ENCODE measurements at places on chromosomes 6 and 20.

DNA sequence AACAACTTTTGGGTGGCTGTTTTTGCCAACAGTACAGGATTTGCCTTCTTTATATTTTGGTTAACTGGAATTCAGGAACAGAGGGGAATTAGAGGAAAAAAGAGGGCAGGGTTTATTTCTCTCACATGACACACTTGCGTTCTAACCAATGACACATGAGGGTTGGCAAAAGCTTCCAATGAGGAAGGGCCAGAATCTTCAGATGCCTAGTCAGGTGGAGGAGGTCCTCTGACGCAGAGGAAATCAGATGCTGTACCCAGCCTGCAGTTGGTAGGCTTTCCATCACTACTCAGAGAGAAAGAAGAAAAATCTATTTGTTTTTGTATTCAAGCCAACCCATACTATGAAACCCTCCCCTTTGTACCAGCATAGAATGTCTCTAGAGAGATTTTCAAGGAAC is 20.8 kb downstream of the TM9SF4 start:
- no peaks in the 10 kb centered on the region for H3K27me3 ChIP-seq
- H3K4me3 ChIP-seq, result no peak overlapping the region
- H3K27ac ChIP-seq, result no peak overlapping the region
- no peaks in the 10 kb centered on the region for H3K4me1 ChIP-seq
- no peak for DNase-seq
- peaks cover 16% of the 10 kb centered on the region for H3K36me3 ChIP-seq

DNA sequence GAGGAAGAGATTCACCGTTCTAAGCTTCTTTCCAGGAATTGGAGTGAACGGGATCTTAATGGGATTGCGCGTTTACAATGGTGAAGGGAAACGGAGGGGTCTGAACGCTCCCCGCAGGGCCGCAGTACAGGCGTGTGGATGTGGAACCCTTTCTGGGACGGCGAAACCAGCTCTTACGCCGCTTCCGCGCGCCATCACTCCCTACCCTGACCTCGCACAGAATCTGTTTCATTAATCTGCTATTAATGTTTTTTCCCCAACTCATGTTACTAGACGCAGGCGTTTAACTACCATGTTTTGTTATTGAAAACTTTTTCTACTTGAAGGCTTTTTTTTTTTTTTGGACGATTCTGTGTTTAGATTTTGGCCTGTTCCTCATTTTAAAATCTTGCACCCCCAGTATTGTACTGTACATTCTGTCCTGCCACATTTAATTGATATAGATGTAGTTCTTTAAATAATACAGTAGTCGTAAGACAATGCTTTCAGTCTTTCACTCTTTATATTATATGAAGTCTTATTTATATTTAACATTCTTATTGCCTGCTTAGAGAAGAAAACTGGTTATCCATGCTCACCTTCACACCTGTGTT is 696 bp upstream of the SUPT3H start:
- H3K27ac ChIP-seq, result peak overlapping the region; percentile 91
- DNase-seq, result peak; percentile 44
- no peaks in the 10 kb centered on the region for H3K36me3 ChIP-seq
- H3K27me3 ChIP-seq, result no peaks in the 10 kb centered on the region
- H3K4me3 ChIP-seq, result peak overlapping the region; percentile 85
- peaks cover 8% of the 10 kb centered on the region for H3K4me1 ChIP-seq

- no peaks in the 10 kb centered on the region for H3K27me3 ChIP-seq
- H3K27ac ChIP-seq, result no peak overlapping the region
- no peak overlapping the region for H3K4me3 ChIP-seq
- H3K36me3 ChIP-seq, result no peaks in the 10 kb centered on the region
Measured at GRCh38 chr6:145506565-145506964, 228.8 kb downstream of the EPM2A start.

DNA sequence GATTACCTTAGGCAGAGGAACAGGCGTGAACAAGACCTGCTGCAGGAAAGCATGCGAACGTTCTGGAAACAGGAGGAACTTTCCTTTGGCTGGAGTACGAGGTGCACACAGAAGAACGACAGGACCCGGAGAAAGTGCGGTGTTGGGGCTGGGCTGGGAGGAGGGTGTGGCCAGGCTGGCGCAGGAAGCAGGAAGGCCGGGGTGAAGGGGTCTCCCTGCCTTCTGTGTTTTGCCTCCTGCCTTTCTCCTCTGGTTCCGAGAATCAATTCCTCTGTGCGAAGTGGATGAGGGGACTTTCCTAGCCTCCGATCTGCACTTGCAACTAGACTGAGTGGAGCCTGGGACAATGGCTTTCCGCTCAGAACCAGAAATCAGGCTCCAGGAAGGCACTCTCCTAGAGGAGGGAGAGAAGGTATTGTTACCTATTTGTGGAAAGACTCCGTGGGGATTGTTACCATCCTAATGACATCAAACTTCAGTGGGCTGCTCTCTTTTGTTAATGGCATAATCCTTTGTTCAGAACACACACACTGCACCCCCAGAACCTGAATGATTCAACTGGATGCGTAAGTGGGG is 22.9 kb upstream of the PLEKHG1 start:
- DNase-seq, result no peak
- H3K27ac ChIP-seq, result no peak overlapping the region
- no peaks in the 10 kb centered on the region for H3K36me3 ChIP-seq
- no peak overlapping the region for H3K4me3 ChIP-seq
- no peaks in the 10 kb centered on the region for H3K4me1 ChIP-seq
- H3K27me3 ChIP-seq, result peaks cover 5% of the 10 kb centered on the region

- H3K4me3 ChIP-seq, result no peak overlapping the region
- H3K4me1 ChIP-seq, result peaks cover 11% of the 10 kb centered on the region
- no peak for DNase-seq
- H3K36me3 ChIP-seq, result no peaks in the 10 kb centered on the region
Measured at GRCh38 chr6:143055891-143056290, 4.8 kb upstream of the AIG1 start.

- no peaks in the 10 kb centered on the region for H3K36me3 ChIP-seq
- H3K4me1 ChIP-seq, result peaks cover 33% of the 10 kb centered on the region
- H3K27me3 ChIP-seq, result no peaks in the 10 kb centered on the region
- no peak overlapping the region for H3K4me3 ChIP-seq
- no peak overlapping the region for H3K27ac ChIP-seq
Measured at GRCh38 chr6:157755032-157755745, 67.9 kb upstream of the SNX9 start.

GRCh38 chr20:34831936-34832335 is 6.5 kb upstream of the NCOA6 start:
- no peak overlapping the region for H3K4me3 ChIP-seq
- no peak for DNase-seq
- H3K27ac ChIP-seq, result no peak overlapping the region
- H3K27me3 ChIP-seq, result no peaks in the 10 kb centered on the region
- H3K4me1 ChIP-seq, result peaks cover 3% of the 10 kb centered on the region

- H3K4me3 ChIP-seq, result no peak overlapping the region
- no peak overlapping the region for H3K27ac ChIP-seq
- peaks cover 2% of the 10 kb centered on the region for H3K27me3 ChIP-seq
- H3K4me1 ChIP-seq, result peaks cover 2% of the 10 kb centered on the region
- DNase-seq, result no peak
- no peaks in the 10 kb centered on the region for H3K36me3 ChIP-seq
Measured at GRCh38 chr6:33749401-33749800, 2.7 kb upstream of the IP6K3 start.

DNA sequence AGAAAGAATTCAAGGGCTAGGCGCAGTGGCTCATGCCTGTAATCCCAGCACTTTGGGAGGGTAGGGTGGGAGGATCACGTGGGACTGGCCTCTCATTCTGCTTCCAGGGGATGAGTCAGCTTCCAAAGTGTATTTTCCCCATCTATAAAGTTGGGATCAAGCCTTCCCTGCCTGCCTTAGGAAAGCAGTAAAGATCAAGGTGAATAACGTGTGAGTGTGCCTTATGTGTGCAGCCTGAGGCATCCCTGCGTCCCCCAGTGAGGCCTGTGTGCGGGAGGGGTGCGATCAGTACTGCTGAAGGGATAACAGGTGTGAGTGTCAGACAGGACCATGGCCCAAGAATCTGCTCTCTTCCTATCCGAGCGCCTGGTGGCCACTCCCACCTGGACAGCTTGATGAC is 26.8 kb downstream of the TMEM181 start:
- no peaks in the 10 kb centered on the region for H3K4me1 ChIP-seq
- H3K4me3 ChIP-seq, result no peak overlapping the region
- DNase-seq, result no peak
- peaks cover 87% of the 10 kb centered on the region for H3K36me3 ChIP-seq

- H3K27me3 ChIP-seq, result no peaks in the 10 kb centered on the region
- no peak overlapping the region for H3K27ac ChIP-seq
- H3K4me3 ChIP-seq, result no peak overlapping the region
- H3K4me1 ChIP-seq, result no peaks in the 10 kb centered on the region
Measured at GRCh38 chr20:48984575-48985219, 61.4 kb upstream of the CSE1L start.

GRCh38 chr6:14059791-14060436 is 57.7 kb upstream of the CD83 start:
- H3K4me3 ChIP-seq, result no peak overlapping the region
- DNase-seq, result no peak
- H3K27ac ChIP-seq, result no peak overlapping the region
- H3K4me1 ChIP-seq, result no peaks in the 10 kb centered on the region
- no peaks in the 10 kb centered on the region for H3K36me3 ChIP-seq
- H3K27me3 ChIP-seq, result peaks cover 12% of the 10 kb centered on the region

GRCh38 chr6:107495196-107495643 is 5.3 kb downstream of the SOBP start:
- no peak for DNase-seq
- no peaks in the 10 kb centered on the region for H3K36me3 ChIP-seq
- H3K27ac ChIP-seq, result no peak overlapping the region
- peaks cover 12% of the 10 kb centered on the region for H3K4me1 ChIP-seq
- H3K27me3 ChIP-seq, result peaks cover 20% of the 10 kb centered on the region

GRCh38 chr20:62357681-62358080 is 9.4 kb downstream of the LAMA5 start:
- H3K27ac ChIP-seq, result no peak overlapping the region
- H3K27me3 ChIP-seq, result peaks cover 5% of the 10 kb centered on the region
- H3K4me3 ChIP-seq, result no peak overlapping the region
- DNase-seq, result no peak
- H3K4me1 ChIP-seq, result no peaks in the 10 kb centered on the region

Measured in CD4-positive, alpha-beta T cell (primary cell).